ENCODE measurements at places on chromosomes 3 and 15.

- no peak for DNase-seq
Observed at GRCh38 chr3:1766384-1766783, 332.3 kb upstream of the CNTN4 start.

DNA sequence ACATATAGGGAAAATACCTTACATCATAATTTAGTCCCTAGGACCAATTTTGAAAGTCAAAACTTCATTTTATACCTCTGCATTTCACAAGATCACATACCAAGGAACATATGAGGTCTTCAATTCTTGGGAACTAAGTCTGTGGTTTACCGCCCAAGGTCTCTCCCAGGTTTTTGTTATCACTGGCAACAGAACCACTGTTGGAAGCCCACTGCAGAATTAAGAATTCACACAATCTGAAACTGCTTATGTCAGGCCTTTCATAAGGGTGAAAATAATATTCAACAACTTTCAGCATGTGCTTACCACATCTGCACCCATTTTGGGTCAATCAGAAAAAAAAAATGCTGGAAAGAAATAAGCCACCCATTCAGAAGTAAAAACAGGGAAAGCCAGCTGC, 107.2 kb upstream of the MME start:
- no peak for DNase-seq

GRCh38 chr3:62110443-62111225, 262.7 kb downstream of the FEZF2 start:
- no peak for DNase-seq

DNA sequence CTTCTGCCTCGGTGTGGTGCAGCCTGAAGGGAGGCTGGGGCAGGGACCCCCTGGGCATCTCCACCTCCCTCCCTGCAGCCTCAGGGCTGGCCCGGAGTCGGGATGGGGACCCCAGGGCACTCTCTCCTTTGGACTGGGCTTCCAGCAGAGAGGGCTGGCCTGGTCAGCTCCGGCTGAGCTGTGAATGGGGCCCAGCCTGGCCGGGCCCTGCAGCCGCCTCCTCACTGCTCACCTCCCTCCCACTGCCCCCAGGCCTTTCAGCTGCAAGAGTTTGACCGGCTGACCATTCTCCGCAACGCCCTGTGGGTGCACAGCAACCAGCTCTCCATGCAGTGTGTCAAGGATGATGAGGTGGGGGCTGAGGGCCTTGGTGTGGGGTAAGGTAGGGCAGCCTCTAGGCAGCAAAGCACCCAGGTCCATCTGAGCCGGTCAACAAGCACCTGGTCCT, 36.0 kb downstream of the PSTPIP1 start:
- no peak for DNase-seq

GRCh38 chr3:32239307-32240158, 1.1 kb downstream of the CMTM8 start:
- no peak for DNase-seq

DNA sequence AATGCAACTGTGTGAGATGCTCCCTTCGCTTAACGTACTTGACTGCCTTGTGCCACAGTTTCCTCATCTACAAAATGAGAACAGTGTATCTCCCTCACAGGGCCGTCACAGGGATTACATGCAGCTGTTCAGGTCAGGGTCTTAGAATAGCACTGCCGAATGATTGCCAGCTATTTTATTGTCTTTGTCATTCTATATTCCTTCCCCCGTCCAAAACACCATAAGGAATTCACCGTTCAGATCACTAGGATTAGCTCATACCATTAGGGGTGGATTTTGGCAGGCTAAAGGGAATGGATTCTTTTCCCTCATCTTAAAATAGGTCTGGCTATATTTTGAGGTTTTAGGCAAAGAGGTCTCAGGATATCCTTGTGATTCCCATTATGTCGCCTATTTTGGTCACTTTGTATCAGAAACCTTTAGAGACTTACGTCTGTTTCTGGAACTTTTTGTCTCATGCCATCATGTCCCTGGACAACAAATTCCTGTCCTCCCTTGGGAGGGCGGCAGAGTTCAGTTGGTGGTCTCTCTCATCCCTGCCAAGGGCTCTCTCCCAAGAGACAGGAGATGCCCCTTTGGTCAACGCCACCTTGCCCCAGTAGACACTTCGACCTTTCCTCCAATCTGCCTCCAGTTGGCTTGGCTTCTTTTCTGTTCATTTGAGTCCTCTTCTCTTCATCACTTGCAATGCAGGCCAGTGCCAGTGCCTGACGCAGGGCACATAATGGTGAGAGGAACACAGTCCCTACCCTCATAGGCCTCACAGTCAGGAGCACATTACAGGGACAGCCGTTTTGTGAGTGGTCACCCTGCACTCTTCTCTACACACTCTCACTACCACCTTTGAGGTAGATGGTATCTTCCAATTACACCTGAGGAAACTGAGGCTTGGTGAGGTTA, 171.6 kb upstream of the BHLHE40 start:
- no peak for DNase-seq

GRCh38 chr3:185439745-185440466, 58.9 kb downstream of the TMEM41A start:
- DNase-seq, result no peak

DNA sequence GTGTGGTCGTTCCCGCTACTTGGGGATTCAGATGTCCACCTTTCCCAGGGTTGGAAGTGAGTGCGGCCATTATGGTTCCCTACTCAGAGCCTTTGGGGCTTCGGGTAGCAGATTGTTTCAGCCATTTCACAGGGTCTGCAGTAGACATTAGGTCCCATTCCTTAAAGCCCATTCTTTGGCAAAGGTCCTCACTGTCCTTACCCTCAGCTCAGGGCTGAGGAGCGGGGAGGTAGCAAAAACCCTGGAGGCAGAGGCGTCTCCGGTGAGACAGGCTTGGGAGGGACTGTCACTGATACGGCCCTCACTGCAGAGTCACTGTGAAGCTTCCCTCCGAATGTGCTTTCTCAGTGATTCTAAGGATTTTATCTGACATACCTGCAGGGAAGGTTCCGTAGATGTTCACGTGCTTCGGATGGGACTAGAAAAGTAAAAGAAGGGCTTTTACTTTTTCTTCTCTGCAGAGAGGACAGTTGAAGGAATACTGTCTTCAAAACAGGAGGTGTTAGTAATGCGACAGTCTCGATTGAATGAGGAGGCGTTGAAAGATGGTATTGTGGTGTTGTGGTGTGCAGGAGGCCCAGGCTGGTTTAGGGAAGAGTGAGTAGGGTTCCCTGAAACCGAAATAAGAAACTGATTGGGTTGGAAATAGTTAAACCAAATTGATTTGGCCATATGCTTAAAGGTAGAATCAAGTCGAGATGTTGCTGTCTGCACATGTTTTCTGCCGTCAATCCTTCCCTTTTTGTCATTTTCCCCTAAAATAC, 630 bp downstream of the ATP6V1A start:
- DNase-seq, result peak; percentile 65

- no peak for DNase-seq
Observed at GRCh38 chr3:123419181-123419849, 29.6 kb downstream of the ADCY5 start.

DNA sequence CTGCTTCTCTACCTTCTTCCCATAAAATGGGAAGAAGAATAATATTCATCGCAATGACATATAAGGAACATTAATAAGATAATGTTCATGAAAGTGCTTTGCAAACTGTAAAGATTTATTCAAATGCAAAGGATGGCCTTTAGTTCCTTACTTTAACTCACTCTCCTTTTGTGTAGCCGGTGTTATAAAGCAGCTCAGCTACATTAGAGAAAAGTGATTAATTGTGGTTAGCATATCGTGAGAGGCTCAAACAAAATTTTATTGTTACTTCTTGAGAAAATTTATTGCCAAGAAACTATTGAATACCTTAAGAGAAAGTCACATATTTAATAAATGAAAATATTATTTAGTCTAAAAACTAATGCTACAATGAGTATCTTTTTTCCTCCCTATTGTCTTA, 250.7 kb upstream of the NR2E3 start:
- DNase-seq, result no peak

GRCh38 chr15:34650177-34650576, 66.7 kb upstream of the GOLGA8B start:
- DNase-seq, result no peak

- peak; percentile 84 for DNase-seq
Observed at GRCh38 chr3:30768703-30769550, 125.5 kb downstream of the GADL1 start.

DNA sequence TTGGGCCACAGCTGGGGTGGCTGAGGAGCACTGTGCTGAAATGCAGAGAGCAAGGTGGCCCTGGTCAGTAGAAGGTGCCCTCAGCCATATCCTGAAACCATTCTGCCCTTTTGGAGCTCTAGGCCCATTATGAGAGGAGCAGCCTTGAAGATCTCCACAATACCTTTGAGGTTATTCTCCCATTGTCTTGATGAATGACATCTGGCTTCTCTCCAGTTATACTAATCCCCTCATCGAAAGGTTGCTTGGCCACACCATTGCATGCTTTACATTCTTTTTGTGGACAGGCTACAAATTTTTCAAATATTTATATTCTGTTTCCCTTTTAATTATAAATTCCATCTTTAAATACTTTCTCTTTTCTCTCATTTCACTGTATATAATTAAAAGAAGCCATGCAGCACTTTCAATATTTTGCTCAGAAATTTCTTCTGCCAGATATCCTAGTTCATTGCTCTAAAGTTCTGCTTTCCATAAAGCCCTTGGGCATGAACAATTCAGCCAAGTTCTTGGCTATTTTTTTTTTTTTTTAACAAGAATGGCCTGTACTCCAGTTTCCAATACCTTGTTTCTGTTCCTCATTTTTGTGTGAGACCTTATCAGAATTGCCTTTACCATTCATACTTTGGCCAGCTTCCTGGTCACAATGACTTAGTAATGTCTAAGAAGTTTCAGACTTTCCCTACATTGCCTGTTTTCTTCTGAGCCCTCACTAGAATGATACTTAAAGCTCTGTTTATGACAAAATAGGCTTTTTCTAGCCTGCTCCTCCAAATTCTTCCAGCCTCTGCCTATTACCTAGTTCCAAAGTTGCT, 138.9 kb upstream of the SGO1 start:
- DNase-seq, result no peak

DNA sequence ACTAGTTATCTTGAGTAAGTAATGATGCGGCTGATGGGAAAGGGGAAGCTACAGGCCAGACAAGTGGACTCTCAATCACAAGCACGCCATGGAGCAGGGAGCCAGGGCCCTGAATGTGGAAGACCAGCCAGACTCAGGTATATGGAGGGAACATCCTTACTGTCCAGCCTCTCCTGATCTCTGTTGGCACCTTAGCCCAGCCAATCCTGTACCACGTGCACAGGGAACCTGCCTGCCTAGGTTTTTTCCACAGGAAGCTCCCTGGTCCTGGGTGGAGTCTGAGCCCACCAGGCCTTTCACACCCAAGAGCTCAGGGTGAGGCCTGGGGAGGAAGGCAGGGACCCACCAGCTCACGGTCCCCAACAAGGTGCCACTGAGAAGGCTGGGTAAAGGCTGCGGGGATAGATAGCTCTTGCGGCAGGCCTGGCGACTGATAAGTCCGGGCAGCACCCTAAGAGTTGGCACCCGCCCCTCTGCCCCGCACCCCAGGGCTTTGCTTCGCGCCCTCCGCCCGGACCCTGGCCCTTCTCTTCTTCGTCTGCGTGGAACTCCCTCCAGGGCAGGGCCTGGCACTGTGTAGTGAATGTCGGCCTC, 933 bp upstream of the APEH start:
- no peak for DNase-seq

GRCh38 chr15:91537856-91538255, 315.7 kb upstream of the SLCO3A1 start:
- DNase-seq, result no peak

GRCh38 chr3:48299746-48300712, 33.4 kb downstream of the SPINK8 start:
- DNase-seq, result peak; percentile 43

DNA sequence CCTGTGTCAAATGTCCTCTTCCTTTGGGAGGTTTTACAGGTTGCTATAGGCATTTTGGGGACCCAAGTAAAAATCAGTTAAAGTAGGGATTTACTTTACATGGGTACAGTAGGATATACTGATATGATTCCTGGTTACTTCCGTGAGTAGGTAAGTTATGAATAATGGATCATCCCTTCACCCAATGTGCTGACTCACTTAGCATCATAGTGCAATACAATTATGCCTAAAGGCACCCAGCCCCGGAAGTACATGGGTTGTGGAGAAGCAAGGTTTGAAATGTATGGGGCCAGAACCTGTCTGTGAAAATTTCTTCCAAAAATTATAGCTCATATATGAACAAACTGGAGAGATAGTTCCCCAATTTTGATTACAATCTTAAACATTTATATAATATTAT, 64.0 kb downstream of the GLB1 start:
- no peak for DNase-seq

DNA sequence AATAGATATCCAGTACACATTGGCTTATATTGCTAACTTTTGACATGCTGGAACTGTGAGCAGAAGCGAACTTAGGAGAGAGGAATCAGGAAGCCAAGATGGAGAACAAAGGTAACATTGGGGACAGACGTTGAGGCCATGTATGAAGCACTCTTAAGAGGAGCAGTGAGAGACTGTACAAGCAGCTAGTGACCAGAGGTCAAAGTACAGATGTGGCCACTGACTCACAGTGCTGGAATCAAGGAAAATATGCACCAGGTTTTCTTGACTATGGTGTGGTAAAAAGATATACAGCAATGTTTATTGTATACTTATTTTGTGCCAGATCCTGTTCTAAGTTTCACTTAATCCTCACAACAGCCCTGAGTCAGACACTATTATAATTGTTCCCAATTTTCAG, 2.0 kb upstream of the IL20RB start:
- DNase-seq, result no peak

DNA sequence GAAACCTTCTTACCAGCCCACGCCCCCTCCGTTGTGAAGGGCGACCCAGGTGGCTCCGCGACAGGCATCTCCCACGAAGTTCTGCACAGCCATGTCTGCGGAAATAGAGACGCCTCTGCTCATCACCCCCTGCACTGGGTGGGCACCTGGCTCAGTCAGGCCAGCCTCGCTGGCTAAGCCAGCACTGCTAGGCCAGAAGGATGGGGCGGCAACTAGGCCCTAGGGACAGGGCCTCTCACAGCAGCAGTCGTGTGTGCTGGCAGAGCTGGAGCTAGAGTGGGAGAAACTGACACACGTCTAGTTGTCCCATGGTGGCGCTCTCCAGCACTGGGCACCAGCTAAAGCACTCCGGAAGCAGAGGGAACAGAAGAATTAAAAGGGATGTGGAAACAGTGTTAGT, 12.5 kb upstream of the ZXDC start:
- no peak for DNase-seq

DNA sequence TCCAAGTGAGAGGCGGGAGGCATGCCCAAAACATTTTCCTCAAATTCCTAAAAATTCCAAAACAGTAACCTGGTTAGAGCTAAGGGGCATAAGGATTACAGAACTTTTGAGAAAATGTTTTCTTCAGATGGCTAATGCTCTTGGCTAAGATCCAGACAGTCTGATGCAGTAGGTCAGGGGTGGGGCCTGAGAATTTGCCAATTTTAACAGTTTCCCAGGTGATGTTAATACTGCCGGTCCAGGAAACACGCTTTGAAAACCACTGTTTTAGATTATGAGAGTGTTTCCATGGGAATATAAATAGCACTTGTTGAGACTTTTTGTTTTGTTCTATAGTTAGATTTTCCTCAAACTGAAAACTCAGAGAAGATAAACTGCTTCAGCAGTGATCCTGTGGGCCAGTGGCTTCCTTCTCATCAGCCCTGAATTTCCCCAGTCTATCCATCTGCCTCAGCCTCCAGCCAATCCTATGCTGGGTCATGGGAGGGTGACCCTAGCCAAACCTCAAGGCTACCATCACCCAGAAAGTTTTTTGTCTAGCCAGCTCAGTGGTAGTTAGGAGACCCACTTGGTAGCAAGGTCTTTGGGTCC, 71.6 kb upstream of the ACP3 start:
- DNase-seq, result no peak

- no peak for DNase-seq
Observed at GRCh38 chr3:114293838-114294535, at the start of gene TIGIT. TSS of gene TIGIT (plus strand) at chr3:114294028. CDS start at chr3:114294062, 34 bp downstream.

Data from activated CD4-positive, alpha-beta T cell treated with anti-CD3 and anti-CD28 coated beads for 48 hours (primary cell).